HS-5 (cell line): ENCODE measurements at places on chromosomes 13 and 19.

- DNase-seq = no peak
These were observed 23.0 kb upstream of the PSPC1 start for GRCh38 chr13:19805765-19806164.

DNA sequence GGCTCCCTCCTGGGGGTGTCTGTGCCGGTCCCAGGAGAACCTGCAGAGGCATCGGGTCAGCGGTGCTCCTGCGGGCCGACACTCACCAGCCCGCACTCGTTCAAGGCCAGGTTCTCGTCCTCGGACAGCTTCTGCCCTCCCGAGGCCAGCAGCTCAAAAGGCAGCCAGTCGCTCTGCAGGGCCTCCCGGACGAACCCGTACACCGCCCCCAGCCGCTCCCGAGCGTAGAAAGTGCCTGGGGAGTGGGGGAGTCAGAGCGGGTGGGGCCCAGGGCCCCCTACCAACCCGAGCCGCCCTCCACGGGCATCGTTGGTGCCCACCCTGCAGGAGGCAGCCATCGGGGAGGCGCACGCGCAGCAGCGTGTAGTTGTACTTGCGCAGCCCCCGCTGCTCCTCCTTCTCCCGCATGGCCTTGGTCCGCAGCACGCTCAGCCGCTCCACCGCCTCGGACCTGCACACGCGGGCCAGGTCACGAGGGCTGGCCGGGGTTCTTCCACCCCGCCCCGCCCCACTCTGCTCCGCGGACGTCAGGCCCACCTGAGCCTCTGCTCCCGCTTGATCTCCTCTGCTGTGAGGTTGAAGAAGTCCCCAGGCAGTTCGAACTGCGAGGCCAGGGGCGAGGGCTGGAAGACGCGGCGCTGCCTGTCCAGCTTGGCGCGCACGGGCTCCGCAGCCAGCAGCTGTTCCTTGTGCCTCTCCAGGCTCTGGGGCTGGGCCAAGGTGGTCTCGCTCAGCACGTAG is 11.5 kb downstream of the UBXN6 start:
- no peak for DNase-seq

GRCh38 chr19:14305706-14306105 is 75.5 kb upstream of the ADGRE5 start:
- DNase-seq = no peak

DNA sequence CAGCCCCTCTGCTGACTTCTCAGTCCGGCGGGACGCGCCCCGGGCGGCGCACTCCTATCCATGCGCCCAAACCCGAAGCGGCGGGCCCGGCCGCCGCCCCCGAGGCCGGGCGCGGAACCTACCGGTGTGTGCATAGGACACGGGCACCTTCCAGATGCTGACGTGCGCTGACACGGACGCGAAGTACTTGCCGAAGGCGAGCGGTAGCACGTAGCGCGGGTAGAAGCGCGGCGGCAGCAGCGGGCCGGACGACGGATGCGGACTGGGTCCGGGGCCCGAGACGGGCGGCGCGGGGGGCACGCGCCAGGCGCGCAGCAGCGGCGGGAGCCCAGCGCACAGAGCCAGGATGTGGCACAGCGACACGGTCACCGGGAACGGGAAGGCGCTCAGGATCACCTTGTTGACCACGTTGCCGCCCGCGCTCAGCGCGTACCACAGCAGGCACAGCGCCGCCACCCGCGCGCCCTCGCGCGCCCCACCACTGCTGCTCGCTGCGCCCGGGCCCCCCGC is 338 bp downstream of the SLC35E1 start:
- DNase-seq = no peak

GRCh38 chr13:65584126-65584525 is 1646.0 kb downstream of the PCDH9 start:
- DNase-seq = no peak
